ENCODE measurements at places on chromosomes 3 and 15.

- DNase-seq = no peak
Measured at GRCh38 chr3:160174621-160175020, 50.6 kb upstream of the C3orf80 start.

GRCh38 chr15:86392296-86392695 is 312.6 kb downstream of the AGBL1 start:
- no peak for DNase-seq

DNA sequence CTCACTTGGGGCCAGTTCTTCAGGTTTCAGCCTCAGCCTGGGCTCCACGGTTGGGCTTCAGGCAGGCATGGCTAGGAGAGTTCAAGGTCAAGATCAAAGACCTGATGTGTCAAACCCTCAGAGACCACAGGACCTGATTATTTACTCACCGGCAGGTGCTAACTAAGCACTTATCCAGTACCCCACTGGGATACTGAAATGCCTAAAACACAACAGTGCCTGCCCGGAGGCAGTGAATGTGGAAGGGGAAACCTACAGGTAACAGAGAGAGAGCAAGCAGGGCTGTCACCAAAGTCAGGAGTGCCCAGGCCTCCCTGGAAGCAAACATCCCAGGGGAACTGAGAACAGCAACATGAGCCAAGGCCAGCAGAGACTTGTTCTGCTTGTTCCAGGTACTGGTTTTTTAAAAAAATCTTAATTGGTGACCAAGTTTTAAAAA is 6.7 kb downstream of the IDH2 start:
- no peak for DNase-seq

- no peak for DNase-seq
Measured at GRCh38 chr3:184002469-184002868, 15.2 kb downstream of the ABCC5 start.

DNA sequence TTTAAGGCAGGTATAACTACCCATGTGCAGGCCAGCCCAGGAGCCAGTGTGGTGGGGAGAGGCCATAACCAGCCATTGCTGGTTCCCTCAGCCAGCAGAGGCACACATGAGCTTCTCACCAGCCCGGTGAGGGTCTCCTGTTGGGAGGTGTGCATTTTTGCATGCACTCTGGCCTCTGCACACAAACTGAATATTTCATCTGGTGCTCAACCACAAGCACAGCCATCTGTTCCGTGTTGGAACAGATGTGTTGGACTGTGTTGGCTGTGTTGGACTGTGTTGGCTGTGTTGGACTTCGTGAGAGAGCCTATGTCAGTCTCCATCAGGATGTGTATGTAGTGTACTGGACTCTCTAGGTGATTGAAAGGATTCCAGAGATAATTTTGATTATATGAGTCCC is 67.2 kb downstream of the RPL39L start:
- no peak for DNase-seq

- DNase-seq = no peak
Measured at GRCh38 chr3:127276396-127276795, 11.4 kb downstream of the PRR20G start.

GRCh38 chr3:149470381-149470780 is 4.1 kb upstream of the TM4SF4 start:
- DNase-seq = no peak

DNA sequence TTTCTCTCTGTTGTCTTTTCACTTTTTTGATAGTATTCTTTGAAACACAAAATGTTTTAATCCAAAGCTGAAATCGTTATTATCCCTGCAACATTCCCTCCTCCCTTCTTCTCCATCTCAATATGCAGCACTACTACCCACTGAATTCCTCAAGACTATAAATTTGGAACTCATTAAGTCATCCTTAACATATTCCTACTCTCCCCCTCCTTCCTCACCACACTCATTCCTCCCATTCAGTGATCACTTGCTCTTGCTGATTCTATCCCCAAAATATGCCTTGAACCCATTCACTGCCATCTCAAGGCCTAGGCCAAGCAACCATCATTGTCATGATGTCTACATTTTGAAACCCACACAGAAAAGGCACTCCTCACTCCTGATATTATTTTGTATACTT is 2.4 kb upstream of the PIK3R4 start:
- DNase-seq = no peak

DNA sequence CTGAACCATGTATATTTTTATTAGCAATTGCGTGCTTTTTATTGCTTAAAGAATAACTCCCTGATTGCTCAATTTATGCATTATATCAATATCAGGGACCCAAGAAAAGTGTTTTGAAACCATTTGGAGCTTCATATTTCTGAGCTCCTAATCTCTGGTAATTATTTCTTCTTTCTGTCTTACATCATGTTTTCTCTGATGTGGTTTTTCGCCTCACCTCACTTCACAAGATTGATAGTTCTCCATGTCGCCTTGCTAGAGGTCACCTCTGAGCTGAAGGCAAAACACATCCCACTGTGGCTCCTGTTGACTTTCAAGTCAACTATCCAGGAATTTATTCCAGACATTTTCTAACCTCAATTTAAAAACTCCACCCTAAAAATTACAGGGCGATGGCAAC is 837.4 kb downstream of the CADM2 start:
- DNase-seq = no peak

GRCh38 chr3:158522221-158523136 is 48.5 kb upstream of the MLF1 start:
- no peak for DNase-seq

DNA sequence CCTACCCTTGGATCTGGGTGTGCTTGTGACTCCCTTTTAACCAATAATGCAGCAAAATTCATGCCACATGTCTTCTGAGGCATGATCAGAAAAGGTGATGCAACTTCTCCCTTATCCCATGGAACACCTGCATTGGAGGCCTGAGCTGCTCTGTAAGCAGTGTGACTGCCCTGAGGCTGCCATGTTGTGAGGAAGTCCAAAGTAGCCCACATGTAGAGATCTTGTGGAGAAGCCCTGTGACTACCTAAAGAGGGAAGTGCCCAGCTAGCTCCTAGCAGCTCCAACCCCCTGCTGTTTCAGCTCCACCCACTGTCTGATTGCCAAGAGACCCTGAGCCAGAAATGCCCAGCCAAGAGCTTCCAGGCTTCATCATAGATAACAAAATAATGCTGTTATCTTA is 6.4 kb upstream of the NR1D2 start:
- DNase-seq = no peak

Data from B cell (primary cell).